ENCODE measurements at places on chromosomes 4 and X.

GRCh38 chr4:90951037-90951436, 823.8 kb downstream of the CCSER1 start:
- no peak for DNase-seq

GRCh38 chrX:115642311-115642710, 81.3 kb downstream of the PLS3 start:
- no peak for DNase-seq

- DNase-seq: no peak
Observed at GRCh38 chr4:150357829-150358228, 224.1 kb upstream of the MAB21L2 start.

- DNase-seq: no peak
Observed at GRCh38 chr4:57055886-57056285, 54.3 kb downstream of the IGFBP7 start.

GRCh38 chr4:10077076-10077475, 39.5 kb downstream of the WDR1 start:
- no peak for DNase-seq

DNA sequence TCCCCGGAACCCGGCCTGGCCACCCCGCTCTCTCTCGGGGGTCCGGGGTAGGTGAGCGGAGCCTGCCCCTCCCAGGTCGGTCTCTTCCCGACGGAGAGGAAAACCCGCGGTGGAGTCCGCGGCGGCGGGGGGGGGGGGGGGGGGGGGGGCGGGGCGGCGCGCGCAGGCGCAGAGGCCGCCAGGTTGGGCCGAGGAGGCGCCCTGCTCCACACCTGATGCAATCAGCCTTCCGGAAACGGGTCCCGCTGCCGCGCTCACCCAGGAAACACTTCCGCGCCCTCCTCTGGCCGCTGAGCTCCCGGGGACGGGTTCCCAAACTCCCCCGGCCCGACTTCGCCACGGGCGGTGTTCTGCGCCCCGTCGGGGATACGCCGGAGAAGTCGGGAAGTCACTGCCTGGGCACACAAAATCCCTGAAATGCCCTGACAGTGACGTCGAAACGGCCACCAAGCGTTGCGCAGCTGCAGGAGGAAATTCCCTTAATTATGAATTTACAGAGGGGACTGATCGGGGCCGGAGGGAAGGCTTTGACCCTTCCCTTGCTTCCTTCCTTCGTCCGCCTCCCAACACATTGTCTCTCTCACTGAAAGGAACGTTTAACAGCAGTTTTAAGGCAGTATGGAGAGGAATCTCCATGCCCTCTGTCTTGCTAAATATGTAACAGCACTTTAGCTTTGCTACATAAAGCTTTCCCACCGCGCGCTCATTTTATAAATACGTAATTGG, 2.1 kb upstream of the APBB2 start:
- peak; percentile 22 for DNase-seq

DNA sequence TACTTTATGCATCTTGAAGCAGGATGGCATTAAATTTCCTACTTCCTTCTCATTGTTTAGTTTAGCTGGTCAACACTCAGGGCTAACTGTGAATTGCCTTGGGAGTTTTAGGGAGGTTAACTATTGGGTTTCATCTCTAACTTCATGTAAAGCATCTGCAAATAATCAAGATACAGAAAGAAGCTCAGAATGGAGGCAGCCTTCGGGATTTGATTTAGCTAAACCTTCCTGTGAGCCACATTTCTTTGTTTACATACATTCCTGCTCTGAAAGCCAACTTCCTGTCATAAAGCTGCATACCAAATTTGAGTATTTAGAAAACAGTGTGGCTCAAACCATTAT, 131.7 kb upstream of the PCDH18 start:
- no peak for DNase-seq

- DNase-seq: no peak
Observed at GRCh38 chr4:85078016-85078415, 111.5 kb upstream of the WDFY3 start.

- no peak for DNase-seq
Observed at GRCh38 chrX:145673841-145674240, 143.8 kb upstream of the SLITRK2 start.

GRCh38 chr4:10164877-10165283, 48.3 kb upstream of the WDR1 start:
- no peak for DNase-seq

DNA sequence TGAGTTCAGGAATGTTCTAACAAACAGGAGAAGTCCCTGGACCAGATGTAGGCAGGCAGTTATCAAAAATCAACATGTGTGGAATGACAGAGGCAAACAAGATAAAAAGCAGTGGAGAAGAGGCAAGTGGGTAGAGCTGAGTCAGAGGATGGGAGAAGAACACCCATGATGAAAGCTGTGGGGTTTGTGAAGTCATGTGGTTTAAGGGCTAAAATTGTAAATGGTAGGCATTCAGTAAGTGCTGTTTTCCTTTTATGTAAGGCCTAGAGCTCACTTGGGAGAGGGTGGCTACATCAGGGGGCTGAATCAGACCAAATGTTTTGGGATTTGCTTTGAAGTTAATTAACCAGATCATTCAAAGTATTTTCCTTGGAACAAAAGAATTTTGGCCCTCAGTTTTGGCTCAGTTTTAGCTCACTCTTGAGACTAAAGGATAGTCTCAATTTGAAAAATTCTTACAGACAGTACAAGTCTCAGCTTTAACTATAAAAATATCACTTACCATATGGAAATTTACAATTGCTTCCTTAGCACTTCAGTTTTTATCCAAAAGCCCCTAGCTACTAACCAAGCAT, 114.5 kb upstream of the PCDH7 start:
- DNase-seq: no peak

DNA sequence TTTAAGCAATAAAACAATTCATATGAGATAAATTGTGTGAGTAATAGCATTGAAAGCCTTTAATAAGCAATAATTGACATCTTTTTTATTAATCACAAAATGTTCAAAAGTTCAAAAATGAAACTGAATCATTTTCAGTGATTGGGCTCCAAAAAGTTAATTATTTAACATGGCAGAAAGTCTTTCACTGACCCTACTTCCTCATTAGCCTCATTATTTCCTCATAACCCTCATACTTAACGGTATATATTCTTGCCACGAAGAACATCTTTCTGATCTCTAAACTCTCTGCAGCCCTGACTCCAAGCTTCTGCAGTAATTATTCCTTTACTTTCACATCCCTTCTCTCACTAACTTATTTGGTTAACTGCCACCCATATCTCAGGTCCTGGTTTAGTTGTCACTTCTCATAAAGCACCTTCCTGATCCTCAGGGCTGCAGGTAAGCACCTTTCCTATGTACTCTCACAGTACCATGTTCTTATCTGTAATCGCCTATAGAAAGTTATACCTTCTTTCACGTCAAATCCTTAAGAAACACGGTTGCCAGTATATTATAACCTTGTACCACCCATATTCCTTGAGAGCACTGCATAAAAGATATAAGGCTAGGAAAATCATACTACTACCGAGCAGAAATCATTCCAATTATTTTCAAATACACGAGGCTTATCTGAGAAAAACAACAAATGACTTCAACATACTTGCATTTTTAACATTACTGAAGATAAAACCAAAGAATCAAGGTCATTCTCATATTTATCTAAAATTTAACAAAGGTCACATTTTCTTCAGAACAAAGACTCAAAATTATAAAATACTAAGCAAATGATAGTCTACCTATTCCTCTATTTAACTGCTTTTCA, 72.2 kb downstream of the PPP3CA start:
- no peak for DNase-seq

DNA sequence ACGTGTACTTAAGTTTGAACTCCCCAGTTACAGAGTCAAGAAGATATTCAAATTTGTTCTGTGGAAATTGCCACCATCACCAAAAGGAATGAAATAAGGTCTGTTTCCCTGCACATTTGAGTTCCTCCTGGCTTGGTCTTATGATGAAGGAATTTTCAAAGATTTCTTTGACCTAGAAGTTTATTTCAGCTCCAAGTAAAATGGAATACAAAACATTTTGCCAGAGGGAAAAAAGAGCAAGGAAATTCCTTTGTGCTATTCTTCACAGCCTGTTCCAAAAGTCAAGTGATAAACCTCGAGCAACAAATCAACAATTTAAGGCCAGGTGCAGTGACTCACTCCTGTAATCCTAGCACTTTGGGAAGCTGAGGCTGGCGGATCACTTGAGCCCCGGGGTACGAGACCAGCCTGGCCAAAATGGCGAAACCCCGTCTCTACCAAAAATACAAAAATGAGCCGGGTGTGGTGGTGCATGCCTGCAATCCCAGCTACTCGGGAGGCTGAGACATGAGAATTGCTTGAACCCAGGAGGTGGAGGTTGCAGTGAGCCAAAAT, 3.4 kb downstream of the NKRF start:
- DNase-seq: no peak

GRCh38 chrX:19602866-19603622, 87.7 kb upstream of the MAP3K15 start:
- DNase-seq: no peak

GRCh38 chr4:184329235-184329634, 111.6 kb upstream of the ENPP6 start:
- DNase-seq: no peak

- DNase-seq: no peak
Observed at GRCh38 chrX:54171527-54172250, 11.4 kb downstream of the FAM120C start.

GRCh38 chrX:12974796-12975669, at the start of gene TMSB4X:
TMSB4X (plus strand) TSS chrX:12975110.
- DNase-seq: peak; percentile 69

GRCh38 chr4:64271601-64272081, 137.6 kb downstream of the TECRL start:
- DNase-seq: no peak

DNA sequence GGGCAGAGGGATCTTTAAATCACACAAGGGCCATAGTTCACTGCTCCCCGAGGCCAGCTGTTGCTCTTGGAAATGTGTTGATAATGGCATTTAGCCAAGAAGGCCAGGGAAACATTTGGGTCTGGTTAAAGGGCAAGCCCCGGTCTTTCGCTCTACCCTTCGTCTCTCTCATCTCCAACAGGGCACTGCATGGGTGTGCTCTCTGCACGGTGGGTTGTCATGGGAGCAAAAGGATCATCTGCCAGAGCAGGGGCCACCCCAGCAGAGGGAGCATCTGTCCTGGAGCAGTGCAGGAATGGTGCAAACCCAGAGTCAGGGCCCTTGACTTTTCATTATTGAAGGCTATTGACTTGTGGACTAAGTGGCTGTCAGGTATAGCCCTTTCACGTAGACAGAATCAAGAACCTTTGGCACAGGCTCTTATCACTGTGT, 22.7 kb upstream of the PGRMC2 start:
- DNase-seq: no peak

- no peak for DNase-seq
Observed at GRCh38 chrX:20347481-20347880, 80.8 kb upstream of the RPS6KA3 start.

DNA sequence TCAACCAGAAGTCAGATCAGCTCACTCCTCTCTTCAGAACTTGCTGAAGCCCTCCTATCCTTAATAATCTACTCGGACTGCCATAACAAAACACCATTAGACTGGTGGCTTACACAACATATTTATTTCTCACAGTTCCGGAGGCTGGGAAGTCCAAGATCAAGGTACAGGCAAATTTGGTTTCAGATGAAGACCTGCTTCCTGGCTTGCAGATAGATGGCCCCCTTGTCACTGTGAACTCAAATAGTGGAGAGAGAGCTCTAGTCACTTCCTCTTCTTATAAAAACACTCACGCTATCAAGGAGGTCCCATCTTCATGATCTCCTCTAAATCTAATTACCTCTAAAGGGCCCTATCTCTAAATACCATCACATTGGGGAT, 125.1 kb downstream of the CAMK2D start:
- no peak for DNase-seq

GRCh38 chr4:184448821-184449220, 25.5 kb downstream of the IRF2 start:
- DNase-seq: no peak

DNA sequence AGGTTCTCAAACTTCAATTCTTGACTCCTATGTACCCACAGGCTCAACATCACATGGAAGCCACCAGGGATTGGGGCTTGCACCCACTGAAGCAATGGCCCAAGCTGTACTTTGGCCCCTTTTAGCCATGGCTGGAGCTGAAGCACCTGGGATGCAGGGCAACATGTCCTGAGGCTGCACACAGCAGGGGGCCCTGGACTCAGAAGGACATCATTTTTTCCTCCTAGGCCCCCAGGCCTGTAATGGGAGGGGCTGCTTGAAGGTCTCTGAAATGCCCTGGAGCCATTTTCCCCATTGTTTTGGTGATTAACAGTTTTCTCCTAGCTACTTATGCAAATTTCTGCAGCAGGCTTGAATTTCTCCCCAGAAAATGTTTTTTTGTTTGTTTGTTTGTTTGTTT, 465.1 kb upstream of the PCDH10 start:
- DNase-seq: no peak

- no peak for DNase-seq
Observed at GRCh38 chr4:165152527-165152926, 39.9 kb upstream of the TMEM192 start.

- no peak for DNase-seq
Observed at GRCh38 chrX:125293850-125294780, 25.6 kb upstream of the TEX13C start.

GRCh38 chr4:4922441-4922840, 63.0 kb downstream of the MSX1 start:
- no peak for DNase-seq

GRCh38 chrX:23504540-23504884, 162.8 kb upstream of the PRDX4 start:
- no peak for DNase-seq

Measured in T follicular helper cell (primary cell).